ENCODE measurements at places on chromosomes 6 and 20.

DNA sequence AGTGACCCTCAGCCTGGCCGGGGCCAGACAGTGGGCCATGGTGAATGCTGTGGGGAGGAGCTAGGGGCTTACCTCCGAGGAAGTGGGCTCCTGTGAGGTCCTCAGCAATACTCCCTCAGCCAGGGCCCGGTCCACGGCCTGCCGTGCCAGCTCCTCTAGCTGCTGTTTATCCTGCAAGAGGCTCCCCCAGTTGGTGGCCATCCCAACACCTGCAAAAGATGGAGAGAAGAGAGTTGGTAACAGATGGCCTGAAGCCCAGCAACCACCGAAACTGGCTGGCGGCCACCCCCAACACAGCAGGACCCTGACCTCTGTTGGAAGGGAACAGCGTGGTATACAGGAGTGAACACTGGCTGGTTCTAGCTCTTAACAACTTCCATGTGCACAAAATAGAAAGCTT, 4.0 kb downstream of the GSS start:
- DNase-seq: no peak

GRCh38 chr20:22546344-22546743, 38.0 kb downstream of the FOXA2 start:
- no peak for DNase-seq

GRCh38 chr6:19377722-19378121, 459.4 kb upstream of the ID4 start:
- no peak for DNase-seq

GRCh38 chr6:110331390-110331789, 26.8 kb downstream of the METTL24 start:
- DNase-seq: no peak

DNA sequence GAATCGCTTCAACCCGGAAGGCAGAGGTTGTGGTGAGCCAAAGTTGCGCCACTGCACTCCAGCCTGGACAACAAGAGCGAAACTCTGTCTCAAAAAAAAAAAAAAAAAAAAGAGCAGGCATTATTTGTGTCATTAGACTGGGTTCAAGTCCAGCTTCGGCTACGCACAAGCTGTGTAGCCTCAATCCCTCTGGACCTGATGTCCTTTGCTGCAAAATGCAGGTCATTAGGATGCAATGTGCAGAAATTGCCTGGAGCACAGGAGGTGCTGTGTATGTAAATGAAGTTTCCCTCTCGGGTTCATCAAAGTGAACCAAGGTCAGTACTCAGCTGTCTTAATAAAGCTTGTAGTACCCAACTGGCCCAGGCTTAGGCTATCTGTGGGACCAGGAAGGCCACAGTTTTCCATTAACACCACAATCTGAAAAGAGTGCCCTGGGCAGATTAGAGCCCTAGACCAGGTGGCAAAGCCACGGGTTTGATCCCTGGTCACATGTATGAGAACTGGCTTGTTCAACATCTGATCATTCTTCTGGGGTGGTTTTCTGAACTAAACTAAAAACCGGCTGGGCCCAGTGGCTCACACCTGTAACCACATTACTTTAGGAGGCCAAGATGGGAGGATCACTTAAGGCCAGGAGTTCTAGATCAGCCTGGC, 155.3 kb downstream of the ZMYND8 start:
- DNase-seq: no peak

DNA sequence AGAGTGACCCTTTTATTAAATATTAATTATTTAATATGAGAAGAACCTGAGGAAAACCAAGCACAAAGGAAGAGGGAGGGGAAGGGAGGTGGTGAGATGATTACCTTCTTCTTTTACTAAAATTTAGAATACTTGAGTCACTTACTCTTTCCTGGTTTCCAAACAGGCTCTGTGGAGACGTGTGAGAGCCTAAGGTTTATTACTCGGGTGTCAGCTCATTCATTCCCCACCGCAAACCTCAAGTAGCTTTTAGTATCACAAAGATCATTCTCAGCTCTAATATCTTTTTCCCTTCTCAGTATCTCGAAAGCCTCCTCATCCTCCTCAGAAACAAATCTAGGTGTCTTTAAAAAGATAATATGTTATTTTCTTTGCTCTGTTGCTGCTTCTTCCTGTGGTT, 497.2 kb upstream of the JARID2 start:
- no peak for DNase-seq

GRCh38 chr6:313087-313486, 20.8 kb downstream of the DUSP22 start:
- no peak for DNase-seq

GRCh38 chr20:38883081-38883980, 42.9 kb upstream of the FAM83D start:
- DNase-seq: no peak

- no peak for DNase-seq
Observed at GRCh38 chr6:138891255-138891986, 95.5 kb downstream of the ECT2L start.

DNA sequence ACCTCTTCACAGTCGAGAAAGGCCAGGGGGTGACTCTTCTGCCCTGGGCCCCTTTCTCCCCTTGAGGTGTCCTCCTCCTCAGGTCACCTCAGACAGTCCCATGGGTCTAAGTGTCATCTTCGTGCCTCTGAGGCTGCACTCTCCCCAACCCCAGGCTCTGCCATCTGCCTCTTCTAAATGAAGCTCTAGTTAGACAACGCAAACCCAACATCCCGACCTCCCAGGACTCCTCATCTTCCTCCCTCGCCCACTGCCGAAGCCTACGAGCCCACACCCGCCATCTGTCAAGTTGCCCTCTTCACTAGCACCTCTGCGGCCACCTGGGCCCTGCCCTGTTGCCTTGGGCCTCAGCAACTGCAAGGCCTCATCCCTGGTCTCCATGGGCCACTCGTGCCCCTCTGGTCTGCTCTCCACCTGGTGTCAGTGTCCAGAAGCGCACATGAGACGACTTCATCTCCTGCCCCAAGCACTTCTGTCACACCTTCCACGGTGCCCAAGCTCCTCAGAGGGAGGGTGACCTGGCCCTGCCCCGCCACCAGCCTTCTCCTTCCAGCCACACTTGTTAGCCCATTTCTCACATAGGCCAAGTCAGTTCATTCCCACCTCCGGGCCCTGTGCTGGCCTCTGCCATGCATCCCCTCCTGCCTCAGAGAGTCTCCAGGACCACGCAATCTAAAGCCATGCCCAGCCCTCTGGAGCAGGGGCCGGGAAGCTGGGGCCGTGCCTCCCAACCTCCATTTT, 53.8 kb downstream of the RRBP1 start:
- DNase-seq: no peak

- no peak for DNase-seq
Observed at GRCh38 chr6:134468633-134469032, 150.7 kb upstream of the SGK1 start.
